CD8-positive, alpha-beta memory T cell (primary cell): ENCODE measurements at places on chromosomes 1 and 21. TPM values are rescaled to one million over a fixed set of nuclear protein-coding genes. Genes with fewer than 3 reads are reported as not detected.

OLIG2 gene
- not detected for total RNA-seq

CFAP107 gene
- total RNA-seq, result not detected

RHD gene
- total RNA-seq, result not detected

BATF3 gene
- total RNA-seq, result 147 TPM

BRINP3 gene
- total RNA-seq, result not detected
